ENCODE measurements at places on chromosomes 5 and 9. TPM values are rescaled to one million over a fixed set of nuclear protein-coding genes. Genes with fewer than 3 reads are reported as not detected.
A peak's percentile ranks its signal among the peaks of the same experiment; 100 is the strongest.

Gene C9orf57
- not detected for total RNA-seq

Gene LECT2
- total RNA-seq: not detected

Gene APBA1
- total RNA-seq: 8.0 TPM

Gene PCDHB5
- total RNA-seq: 6.4 TPM

Gene TMEM252
- not detected for total RNA-seq

Gene ANKHD1
- 196 TPM for total RNA-seq

Gene SAPCD2
- 0.96 TPM for total RNA-seq

Gene PCDHGA5
- 9.4 TPM for total RNA-seq

DNA sequence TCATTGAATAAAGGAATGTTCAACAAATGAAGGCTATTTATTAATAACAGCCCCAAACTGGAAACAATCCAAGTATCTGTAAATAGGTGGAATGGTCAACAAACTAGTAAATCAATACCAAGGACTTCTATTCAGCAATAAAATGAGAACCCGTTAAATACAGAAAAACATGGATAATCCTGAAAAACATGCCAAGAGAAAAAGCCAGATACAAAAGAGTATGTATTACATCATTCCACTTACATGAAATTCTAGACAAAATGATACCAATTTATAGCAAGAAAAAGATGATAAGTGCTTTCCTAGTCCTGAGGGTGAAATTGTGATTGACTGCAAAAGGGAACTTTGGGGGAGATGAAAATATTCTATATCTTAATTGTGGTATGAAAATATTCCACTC is 3.1 kb downstream of the PJA2 start:
- no peak for DNase-seq

GRCh38 chr9:132016456-132016855 is 63.2 kb downstream of the MED27 start:
- no peak for DNase-seq

DNA sequence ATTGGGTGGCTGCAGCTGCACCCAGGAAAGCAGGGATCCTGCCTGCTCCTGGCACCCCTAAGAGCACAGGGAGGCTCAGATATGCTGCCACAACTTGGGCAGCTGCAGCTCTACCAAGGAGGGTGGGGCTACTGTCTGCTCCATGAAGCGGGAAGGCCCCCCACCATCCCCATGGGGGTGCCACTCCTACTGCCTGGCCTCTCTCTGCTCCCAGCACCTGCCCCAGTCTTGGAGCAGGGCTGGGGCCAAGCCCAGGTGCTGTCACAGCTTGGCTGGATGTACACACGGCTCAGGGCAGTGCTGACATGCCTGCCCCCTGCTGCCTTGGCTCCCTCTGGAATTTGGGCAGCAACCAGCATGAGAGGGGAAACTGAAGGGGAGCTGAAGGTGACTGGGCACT is 214.7 kb upstream of the PLPPR1 start:
- no peak for DNase-seq

GRCh38 chr5:111509119-111509518 is 3.2 kb downstream of the STARD4 start:
- DNase-seq: no peak

- DNase-seq: no peak
These were observed 70.8 kb downstream of the PSMB7 start for GRCh38 chr9:124344291-124345050.

- no peak for DNase-seq
These were observed 7.5 kb downstream of the DOCK8 start for GRCh38 chr9:221989-222776.

- no peak for DNase-seq
These were observed 122.8 kb upstream of the STC2 start for GRCh38 chr5:173451031-173451430.

GRCh38 chr9:132776268-132776667 is 101.8 kb downstream of the AK8 start:
- DNase-seq: no peak

GRCh38 chr5:171395042-171395441 is 7.4 kb downstream of the NPM1 start:
- DNase-seq: no peak

DNA sequence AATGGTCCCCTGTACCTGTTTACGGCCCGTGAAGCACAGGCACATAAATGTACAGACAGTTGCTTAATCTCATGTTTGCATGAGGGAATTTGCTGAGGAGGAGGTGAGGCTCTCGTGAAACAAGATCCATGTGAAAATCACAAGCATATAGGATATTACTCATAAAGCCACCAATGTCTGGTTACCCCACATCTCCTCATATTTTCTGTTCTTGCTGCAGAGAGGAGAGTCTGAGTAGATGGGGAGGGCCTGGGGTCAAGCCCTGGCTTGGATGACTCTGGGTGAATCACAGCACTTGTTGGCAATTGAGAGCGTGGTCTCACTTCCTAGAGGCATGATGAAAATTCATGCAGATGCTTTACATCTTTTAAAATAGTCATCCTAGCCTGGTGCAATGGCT is 975 bp downstream of the AGXT2 start:
- no peak for DNase-seq

DNA sequence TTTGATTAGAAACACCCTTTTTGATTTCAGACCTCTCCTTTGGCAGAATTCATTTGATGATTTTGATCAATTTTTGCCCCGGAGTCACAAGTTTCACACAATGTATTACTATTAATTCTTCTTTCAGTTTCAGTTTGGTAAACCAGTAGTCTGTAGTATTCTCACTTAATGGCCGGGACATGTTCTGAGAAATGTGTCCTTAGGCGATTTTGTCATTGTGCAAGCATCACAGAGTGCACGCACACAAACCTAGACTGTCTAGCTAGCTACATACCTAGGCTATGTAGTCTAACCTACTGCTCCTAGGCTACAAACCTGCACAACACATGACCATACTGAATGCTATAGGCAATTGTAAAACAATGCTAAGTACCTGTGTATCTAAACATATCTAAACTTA is 662.5 kb downstream of the IRX1 start:
- DNase-seq: no peak

GRCh38 chr5:150130493-150130922 is 25.1 kb downstream of the PDGFRB start:
- no peak for DNase-seq

DNA sequence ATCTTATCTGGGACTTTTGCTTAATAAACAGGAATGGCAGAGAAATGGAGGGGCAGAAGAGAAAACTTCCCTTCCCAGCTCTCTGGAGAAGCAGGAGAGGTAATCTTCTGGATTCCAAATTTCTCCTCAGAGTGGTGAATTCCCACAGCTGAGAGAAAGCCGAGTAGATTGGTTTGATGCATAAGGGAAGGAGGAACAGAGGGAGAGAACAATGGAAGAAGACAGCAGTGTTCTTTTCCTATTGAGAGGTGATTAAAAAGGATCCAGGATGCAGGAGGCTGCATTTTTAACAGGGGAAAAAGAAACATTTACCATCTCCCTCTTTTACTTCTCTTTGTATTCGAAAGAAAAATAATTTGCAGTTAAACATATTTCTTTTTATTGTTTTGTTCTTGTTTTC is 13.1 kb downstream of the SH3RF2 start:
- no peak for DNase-seq

- no peak for DNase-seq
These were observed 32.4 kb upstream of the CEP120 start for GRCh38 chr5:123455640-123456039.

DNA sequence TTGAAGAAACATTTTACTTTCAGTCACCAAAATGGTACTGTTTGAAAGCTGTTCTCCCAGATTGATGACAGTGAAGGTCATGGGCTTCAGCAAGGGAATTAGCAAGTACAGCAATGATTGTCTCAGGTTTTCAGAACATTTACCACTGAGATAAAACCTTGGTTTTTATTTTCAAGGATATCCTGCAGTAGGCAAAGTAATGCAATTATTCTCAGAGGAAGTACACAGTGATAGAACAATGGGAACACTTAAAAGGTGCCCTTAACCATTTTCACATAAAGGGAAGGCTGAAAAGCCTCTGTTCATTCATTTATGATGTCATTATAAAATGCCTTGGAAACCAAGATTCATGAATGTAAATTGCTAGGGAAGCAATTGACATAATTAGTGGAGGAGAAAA is 471.8 kb upstream of the ACO1 start:
- no peak for DNase-seq

DNA sequence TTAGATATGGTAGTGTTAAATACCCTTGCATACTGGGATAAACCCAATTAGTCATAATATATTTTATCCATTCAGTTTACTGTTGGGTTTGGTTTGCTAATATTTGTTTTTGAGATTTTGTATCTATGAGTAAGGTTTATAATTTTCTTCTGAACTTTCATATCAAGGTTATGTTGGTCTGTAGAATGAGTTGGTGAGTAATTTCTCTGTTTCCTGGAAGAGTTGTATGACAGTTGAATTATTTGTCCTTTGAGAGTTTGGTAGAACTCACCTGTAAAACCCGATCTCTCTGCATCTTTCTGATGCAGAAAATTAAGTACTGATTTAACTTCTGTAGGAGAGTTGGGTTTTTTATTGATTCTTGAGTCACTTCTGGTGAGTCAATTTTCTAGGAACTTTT is 20.4 kb downstream of the DDX4 start:
- no peak for DNase-seq

- DNase-seq: peak; percentile 73
These were observed at the start of gene MCC for GRCh38 chr5:113487781-113488644. Gene MCC (minus strand): TSS chr5:113488453.

DNA sequence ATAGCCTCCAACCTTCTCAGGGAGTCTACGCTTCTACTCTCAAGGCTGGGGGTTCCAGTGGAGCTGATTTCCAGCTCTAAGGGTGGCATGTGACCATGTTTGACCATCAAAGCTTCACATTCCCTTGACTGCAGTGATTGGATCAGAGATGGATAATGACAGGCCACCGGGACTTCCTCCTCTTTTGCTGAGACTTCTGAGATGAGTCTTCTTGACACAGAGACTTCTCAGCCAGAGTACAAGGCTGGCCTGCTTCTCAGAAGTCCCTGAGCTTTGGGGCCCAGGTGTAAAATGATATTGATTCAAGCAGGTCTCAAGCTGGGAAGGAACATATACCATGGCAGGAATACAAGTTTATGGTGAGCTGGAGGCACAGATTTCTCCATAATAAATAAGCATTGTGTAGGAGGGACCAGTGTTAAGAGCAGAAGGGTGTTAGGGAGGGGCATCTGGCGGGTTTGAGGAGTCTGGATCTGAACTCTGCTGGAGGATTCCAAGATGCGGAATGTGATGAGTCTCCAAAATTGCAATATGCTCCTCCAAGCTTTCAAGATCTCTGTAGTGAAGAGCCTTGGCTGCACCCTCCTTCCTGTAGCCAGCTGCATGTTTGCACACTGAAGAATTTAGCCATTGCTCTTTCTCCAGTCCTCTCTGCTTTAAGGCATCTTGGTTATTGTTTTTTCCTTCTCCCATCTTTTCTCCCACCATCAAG is 41.7 kb upstream of the HSD17B4 start:
- DNase-seq: no peak

- no peak for DNase-seq
These were observed 164.4 kb downstream of the SEMA5A start for GRCh38 chr5:9381464-9381863.

- no peak for DNase-seq
These were observed 16.7 kb upstream of the SLCO4C1 start for GRCh38 chr5:102312586-102313370.

DNA sequence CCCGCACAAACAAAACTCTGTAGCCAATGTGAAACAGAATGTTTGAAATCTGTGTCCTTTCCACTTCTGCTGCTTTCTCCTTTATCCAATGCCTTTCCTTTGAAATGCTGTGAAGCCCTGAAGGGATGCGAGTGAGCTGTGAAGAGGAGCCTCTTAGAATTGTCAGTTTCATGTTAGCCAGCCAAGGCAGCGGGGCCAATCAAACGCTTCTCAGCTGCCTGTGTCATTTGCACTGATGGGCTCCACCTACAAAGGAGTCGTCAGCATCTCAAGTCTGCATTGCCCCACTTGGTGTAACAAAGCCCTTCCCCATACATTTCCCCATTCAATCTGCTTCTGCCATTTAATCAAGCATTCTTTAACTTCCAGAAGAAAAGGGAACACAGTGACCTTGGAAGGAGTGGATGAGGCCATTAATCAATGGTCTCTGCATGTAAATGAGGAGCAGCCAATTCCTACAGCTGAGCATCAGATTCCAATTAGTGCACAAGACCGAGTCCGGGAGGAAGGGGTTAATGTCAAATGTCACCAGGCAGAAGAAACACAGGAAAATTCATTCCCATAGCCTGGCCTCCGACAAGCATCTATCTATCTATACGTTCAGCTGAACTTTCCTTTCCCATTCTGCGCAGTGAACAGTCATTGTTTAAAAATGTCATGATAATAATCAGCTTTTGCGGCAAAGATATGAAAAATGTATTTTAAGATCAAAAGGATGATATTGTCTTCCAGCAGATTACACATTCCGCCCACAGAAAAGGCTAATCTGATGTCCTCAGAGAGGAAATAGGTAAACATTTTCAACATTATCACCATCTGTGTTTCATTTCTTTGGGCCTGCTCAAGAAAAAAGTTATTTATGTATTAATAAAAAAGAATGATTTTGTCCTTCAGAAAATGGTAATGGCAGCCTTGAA is 154.6 kb downstream of the FSTL4 start:
- DNase-seq: no peak

GRCh38 chr5:38211354-38211710 is 47.0 kb upstream of the EGFLAM start:
- DNase-seq: no peak

DNA sequence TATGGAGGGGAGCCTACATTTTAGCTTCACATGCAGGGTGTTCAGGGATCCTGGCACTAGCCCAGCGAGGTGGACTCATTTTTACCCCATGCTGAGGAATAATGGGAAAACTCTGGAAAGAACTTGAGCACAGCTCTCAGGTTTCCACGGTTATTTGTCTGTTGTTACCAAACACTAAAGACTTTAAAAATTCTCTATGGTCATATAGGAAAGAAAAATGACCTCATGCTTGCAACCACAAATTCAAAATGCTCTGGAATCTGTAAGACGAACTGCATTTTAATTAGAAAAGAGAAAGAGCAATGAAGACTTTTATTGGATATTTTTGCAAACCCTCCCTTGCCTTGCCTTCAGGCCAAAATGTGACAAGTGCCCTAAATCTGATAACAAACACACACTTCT is 606.9 kb downstream of the EBF1 start:
- DNase-seq: no peak

DNA sequence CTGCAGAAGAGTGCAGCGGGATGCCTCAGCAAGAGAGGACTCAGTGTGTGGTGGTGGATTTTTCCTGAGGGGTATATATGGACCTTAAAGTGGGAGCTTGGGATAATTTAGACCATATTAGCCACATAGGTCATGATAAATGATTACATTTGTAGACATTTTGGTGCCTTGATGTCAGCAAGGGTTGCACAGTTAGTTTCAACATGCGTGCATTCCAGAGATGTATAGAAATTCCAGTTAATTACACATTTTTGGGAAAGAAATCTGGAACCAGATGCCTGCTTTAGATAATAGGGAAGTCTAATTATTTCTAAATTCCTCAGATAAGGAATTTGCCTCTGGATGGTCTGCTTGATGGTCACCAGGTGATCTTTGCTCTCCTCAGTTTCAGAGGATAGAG is 440.6 kb upstream of the PAPPA start:
- DNase-seq: no peak

GRCh38 chr9:10268531-10269485 is 344.0 kb downstream of the PTPRD start:
- no peak for DNase-seq

Data from breast epithelium (tissue), 4 donors.